ENCODE measurements at places on chromosomes 12 and 14. TPM values are rescaled to one million over a fixed set of nuclear protein-coding genes. Genes with fewer than 3 reads are reported as not detected.

The NCAPD2 gene
- 82.7 TPM for total RNA-seq

The DAO gene
- not detected for total RNA-seq

The AICDA gene
- total RNA-seq, result not detected

The TSHR gene
- total RNA-seq, result not detected

The KRT72 gene
- not detected for total RNA-seq

The NRIP2 gene
- total RNA-seq, result not detected

The BDKRB1 gene
- total RNA-seq, result not detected

The OTOGL gene
- total RNA-seq, result 5.3 TPM

The TEX22 gene
- total RNA-seq, result 0.14 TPM

The TAS2R42 gene
- not detected for total RNA-seq

The TAS2R8 gene
- not detected for total RNA-seq

The TUBA1C gene
- total RNA-seq, result 869 TPM

The NRXN3 gene
- total RNA-seq, result 0.22 TPM

The OR4E2 gene
- total RNA-seq, result not detected

The OVCH1 gene
- total RNA-seq, result under 0.01 TPM

The CCDC177 gene
- total RNA-seq, result not detected

The NYNRIN gene
- total RNA-seq, result 11.7 TPM

The PLEK2 gene
- 11.1 TPM for total RNA-seq

The MYRFL gene
- 0.40 TPM for total RNA-seq

The HELB gene
- total RNA-seq, result 5.8 TPM

The ALX1 gene
- total RNA-seq, result 0.53 TPM

The SLC7A8 gene
- 2.4 TPM for total RNA-seq
